ENCODE measurements at places on chromosomes 13 and 19. TPM values are rescaled to one million over a fixed set of nuclear protein-coding genes. Genes with fewer than 3 reads are reported as not detected.

CPB2 gene
- total RNA-seq = not detected

KCNN4 gene
- 0.73 TPM for total RNA-seq

WTIP gene
- 5.9 TPM for total RNA-seq

CLEC17A gene
- total RNA-seq = not detected

RPL36 gene
- total RNA-seq = 259 TPM

MYH14 gene
- total RNA-seq = 1.00 TPM

ERICH4 gene
- not detected for total RNA-seq

PCP2 gene
- total RNA-seq = not detected

CELF5 gene
- total RNA-seq = not detected

LGALS4 gene
- not detected for total RNA-seq

CDX2 gene
- total RNA-seq = not detected

PLEKHA4 gene
- 26.6 TPM for total RNA-seq

MPV17L2 gene
- total RNA-seq = 24.2 TPM

LILRB5 gene
- not detected for total RNA-seq

NPHS1 gene
- total RNA-seq = not detected

ACP7 gene
- total RNA-seq = 6.3 TPM

TNNI3 gene
- not detected for total RNA-seq

ZNF69 gene
- 13.6 TPM for total RNA-seq

KLK7 gene
- total RNA-seq = not detected

NLRP9 gene
- total RNA-seq = not detected

LSR gene
- total RNA-seq = 0.36 TPM

POSTN gene
- total RNA-seq = under 0.01 TPM

SHISA7 gene
- total RNA-seq = not detected

SIGLEC6 gene
- total RNA-seq = not detected

ZNF540 gene
- total RNA-seq = 1.1 TPM

LILRB1 gene
- total RNA-seq = not detected

FXYD1 gene
- not detected for total RNA-seq

CEACAM16 gene
- not detected for total RNA-seq

ENOX1 gene
- total RNA-seq = 3.1 TPM

CLPTM1 gene
- total RNA-seq = 71.3 TPM

MATK gene
- 1.7 TPM for total RNA-seq

PGLYRP1 gene
- total RNA-seq = not detected

LGALS7 gene
- not detected for total RNA-seq

PRODH2 gene
- not detected for total RNA-seq

ZNF440 gene
- 29.9 TPM for total RNA-seq

ZNF428 gene
- 32.0 TPM for total RNA-seq

ZBTB32 gene
- not detected for total RNA-seq

KLK4 gene
- not detected for total RNA-seq

ZNF285 gene
- 4.3 TPM for total RNA-seq

CPT1C gene
- 4.8 TPM for total RNA-seq

CEACAM8 gene
- not detected for total RNA-seq

PTBP1 gene
- 170 TPM for total RNA-seq

APOC1 gene
- 2.8 TPM for total RNA-seq

POU2F2 gene
- total RNA-seq = 0.73 TPM

PRSS57 gene
- 0.15 TPM for total RNA-seq

UTP14C gene
- 16.0 TPM for total RNA-seq

LRRC25 gene
- not detected for total RNA-seq

ZSCAN18 gene
- 16.0 TPM for total RNA-seq

TTC9B gene
- total RNA-seq = not detected

MAG gene
- total RNA-seq = not detected

ZNF264 gene
- 20.0 TPM for total RNA-seq
